Suppressor macrophage treated with lipopolysaccharide for 1 hour (primary cell): ENCODE measurements at places on chromosomes 7 and 10.

DNA sequence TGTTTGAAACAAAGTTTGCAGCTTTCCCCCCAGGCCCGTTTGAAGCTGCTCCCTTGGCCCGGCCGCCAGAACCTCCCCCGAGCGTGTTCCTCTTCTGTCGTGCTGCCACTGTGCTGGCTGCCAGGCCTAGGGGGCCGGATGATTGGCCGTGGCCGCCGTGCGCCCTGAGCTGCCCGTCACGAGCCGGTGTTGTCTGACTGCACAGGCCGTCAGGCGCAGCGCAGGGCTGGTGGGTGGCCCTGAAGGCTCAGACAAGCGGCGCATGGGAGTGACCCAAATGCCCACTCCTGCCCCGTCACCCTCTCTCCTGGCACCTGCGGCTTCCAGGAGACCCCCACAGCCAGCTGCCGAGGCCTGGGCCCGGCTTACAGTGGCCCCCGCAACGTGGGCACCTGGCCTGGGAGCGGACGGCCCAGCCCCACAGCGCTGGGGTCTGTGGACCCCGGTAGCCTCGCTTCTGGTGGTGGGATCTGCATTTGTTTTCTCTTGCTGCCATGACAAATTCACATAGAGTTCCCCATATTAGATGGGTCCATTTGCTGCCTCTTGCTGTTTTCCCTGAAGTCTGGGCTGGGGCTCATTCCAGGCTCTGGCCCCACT is 13.1 kb downstream of the JAKMIP3 start:
- DNase-seq = no peak

GRCh38 chr10:29737074-29737593 is 102.4 kb upstream of the SVIL start:
- DNase-seq = no peak

- no peak for DNase-seq
Observed at GRCh38 chr10:131695496-131696165, 205.2 kb upstream of the PPP2R2D start.

- DNase-seq = peak; percentile 12
Observed at GRCh38 chr7:138556771-138557484, 96.9 kb downstream of the TRIM24 start.

DNA sequence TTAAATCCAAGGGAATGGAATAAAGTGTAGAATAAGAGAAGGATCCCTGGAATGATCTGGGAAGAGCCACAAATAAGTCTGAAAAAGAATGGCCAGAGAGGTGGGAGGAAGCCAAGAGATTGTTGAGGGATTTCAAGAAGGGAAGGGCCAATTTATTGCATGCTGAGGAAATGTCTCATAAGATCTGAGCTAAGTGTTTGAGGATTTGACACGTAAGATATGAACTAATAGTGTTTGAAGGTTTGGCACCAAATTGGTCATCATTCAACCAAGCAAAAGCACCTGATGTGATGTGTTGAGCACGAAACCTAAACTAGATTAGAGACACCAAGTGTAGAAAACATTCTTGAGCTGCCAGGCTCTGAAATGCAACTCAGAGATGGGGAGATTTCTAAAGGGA is 97.9 kb downstream of the TSPAN12 start:
- DNase-seq = no peak

GRCh38 chr10:87861566-87861952 is 1.8 kb downstream of the KLLN start:
- DNase-seq = peak; percentile 90

DNA sequence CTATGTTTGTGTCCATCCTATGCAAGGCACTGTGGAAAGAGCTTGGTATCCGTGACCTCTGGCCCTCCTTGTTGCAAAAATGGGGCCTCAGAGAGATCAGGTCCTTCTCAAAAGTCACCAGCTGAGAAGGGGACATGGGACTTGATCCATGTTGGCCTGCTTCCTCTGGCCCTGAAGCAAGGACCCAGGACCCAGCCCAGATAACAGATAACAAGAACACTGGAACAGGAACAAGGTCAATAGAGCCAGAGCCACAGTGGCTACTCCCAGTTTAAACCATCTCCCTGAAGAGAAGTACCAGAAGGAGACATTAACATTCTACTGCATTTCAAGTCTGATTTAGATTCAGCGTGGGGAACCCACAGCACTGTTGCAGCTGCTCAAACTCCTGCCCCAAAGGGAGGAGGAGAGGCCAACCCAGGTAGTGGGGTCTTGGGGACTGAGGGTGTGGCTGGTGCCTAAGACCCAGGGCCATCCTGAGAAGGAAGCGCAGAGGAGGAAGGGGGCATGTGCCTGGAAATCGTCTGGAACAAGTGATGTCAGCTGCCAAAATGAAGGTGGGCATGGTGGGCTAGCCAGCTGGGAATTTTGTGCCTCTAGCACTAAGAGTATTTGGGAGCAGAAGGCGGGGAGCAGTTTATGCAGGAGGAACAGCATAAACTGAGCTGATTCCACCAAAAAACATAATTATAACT is 61.2 kb downstream of the VSTM4 start:
- no peak for DNase-seq

GRCh38 chr10:119501690-119502089 is 40.8 kb downstream of the RGS10 start:
- no peak for DNase-seq

DNA sequence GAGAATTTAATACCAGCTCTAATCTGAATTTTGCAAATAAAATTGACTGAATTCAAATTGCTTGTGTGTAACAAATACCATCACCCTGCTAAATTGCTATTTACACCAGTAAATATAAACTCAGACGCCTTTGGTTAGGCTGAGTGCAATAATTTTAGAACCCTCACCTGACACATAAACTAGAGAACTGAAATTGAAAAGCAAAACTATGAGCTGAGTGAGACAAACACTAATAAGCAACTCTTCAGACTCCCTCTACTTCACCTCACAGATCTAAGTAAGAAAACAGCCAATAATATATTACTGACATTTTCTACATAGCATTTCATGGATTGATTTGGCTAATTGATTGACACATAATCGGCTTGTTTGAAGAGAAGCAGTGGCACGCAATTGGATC is 621.2 kb downstream of the REEP3 start:
- DNase-seq = no peak

GRCh38 chr10:122054048-122055025 is 65.4 kb downstream of the TACC2 start:
- no peak for DNase-seq

DNA sequence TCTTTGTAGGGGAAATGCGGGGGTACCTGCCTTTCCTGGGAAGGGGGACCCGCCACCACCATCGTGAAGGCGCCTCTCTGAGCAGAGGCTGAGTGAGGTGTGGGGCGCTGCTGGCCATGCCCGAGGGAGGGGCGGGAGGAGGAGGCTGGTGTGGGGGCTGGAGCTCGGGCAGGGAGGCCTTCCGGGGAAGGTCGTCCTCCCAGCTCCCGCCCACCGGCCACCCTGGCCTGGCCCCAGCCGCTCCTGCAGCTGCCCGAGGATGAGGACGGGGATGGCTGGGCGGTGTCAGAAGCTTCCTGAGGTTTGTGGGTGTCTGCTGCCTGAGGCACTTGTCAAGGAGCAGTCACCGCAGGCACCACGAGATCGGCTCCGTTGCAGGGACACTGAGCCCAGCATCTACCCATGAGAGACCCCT is 11.4 kb downstream of the PWWP2B start:
- DNase-seq = no peak

DNA sequence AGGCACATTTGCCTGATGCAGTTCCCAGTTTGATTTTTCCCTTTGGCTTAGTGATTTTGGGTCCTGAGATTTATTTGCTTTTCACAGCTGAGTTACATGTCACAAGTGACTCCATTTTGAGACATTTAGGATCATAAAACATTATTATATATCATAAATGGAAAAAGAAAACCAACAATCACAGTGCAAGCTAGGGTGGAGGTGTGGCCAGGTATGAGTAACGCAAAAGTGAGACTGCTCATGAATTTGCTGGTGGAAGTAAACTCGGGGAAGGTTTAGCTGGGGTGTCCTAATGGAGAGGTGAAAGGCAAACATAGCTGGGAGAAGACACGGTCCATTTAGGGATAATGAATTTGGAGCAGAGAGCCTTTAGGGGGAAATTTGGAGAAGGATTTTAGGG is 21.7 kb upstream of the UCN3 start:
- DNase-seq = no peak

DNA sequence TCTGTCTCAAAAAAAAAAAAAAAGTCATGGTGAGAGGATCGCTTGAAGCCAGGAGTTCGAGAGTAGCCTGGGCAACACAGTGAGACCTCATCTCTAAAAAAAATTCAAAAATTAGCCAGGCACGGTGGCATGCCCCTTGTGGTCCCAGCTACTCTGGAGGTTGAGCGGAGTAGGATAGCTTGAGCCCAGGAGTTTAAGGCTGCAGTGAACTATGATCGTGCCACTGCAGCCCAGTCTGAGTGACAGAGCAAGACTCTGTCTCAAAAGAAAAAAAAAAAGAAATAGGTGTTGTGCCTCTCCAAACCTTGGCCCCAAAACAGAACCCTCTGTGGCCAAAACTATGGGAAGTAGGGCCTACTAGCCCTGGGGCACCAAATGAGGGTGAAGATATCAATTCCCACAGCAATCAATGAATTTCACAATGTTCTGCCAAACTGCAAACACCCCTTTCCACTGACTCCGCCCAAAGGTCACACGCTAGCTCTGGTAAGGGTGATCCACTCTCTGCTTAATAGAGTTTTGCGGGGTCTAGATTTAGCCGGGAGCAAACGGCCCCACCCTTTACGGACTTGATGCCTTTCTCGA is 16.9 kb downstream of the SSC4D start:
- no peak for DNase-seq

GRCh38 chr10:71526653-71527052 is 129.9 kb downstream of the CDH23 start:
- DNase-seq = peak; percentile 43

GRCh38 chr10:80690434-80690833 is 152.7 kb downstream of the SH2D4B start:
- DNase-seq = no peak

GRCh38 chr7:71718563-71718962 is 586.6 kb downstream of the GALNT17 start:
- no peak for DNase-seq

DNA sequence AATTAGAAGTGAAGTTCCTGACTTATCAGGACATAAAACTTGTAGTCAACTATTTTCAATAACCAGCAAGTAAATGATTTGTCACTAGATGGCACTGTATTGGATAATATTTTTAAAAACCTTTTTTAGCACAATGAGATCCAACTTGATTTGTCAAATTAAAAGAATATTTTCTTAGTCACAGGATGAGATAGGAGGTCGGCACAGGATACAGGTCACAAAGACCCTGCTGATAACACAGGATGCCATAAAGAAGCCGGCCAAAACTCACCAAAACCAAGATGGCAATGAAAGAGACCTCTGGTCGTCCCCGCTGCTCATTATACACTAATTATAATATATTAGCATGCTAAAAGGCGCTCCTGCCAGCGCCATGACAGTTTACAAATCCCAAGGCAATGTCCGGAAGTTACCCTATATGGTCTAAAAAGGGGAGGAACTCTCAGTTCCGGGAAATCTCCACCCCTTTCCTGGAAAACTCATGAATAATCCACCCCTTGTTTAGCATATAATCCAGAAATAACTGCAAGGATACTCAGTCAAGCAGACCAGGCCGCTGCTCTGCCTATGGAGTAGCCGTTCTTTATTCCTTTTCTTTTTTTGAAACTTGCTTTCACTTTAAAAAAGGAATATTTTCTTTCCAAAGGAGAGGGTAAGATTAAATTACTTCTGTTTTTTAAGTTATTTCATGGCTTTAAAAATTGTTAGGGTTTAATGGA is 255.7 kb upstream of the MKLN1 start:
- peak; percentile 56 for DNase-seq

DNA sequence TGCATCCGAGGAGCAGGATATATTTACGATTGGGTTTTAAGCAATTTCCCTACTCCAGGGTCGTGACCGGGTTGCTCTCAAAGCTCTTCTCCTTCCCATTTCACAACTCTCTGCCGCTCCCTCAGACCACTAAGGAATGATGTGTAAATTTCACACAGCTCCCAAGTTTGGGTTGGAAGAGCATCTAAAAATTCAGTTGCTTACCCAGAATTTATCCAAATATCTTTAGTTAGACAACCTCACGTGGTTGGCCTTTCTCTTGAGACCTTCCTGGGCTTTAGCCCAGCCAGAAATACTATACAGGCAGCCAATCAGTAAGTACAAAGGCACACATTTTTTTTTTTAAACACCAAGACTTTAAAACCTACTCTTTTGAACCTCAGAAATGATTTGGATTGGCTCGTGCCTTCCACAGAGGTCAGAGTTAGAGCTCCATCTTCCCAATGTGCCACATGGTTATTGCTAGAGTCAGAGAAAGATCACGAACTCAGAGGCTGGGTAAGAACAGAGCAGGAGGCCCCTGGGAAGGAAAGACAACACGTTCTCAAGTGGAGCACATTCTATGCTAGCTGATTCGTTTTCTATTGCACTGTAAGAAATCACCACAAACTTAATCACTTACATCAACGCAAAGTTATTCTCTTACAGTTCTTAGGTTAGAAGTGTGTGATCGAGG is 335.4 kb upstream of the MGMT start:
- DNase-seq = no peak

- DNase-seq = no peak
Observed at GRCh38 chr7:102451371-102452054, 13.2 kb downstream of the ALKBH4 start.
